ENCODE measurements at places on chromosomes 4 and X.
A peak's percentile ranks its signal among the peaks of the same experiment; 100 is the strongest.

DNA sequence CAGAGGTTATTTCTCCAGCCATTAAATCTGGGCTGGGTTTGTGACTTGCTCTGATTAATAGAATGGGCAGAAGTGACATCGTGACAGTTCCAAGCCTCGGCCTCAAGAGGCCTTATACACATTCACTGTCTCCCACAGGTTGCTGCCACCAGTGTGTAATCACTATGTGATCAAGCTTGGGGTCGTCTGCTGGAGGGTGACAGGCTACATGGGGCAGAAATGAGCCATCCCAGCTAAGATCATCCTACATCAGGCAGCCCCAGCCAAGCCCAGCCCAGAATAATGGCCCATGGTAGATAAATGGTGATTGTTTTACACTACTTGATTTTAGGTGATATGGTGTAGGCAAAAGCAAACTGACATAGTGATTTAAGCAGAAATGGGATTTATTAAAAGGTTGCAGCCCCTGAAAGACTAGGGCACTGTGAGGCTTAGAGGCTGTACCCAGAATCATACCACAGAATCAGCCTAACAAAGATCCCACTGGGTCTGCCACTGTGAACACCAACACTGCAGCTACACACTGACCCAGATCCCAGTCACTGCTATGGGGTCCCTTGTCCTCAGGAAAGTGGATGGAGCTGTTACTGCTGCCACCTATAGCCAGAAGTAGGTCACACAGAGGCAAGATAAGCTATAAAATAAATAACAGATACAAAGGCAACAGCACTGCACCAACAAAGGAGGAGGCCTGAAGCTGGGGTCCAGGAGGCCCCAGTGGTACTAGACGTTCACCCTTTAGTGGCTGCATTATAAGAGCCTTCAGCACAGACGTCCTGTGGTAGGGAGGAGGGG is 159.6 kb upstream of the RBPJ start:
- no peak for DNase-seq

DNA sequence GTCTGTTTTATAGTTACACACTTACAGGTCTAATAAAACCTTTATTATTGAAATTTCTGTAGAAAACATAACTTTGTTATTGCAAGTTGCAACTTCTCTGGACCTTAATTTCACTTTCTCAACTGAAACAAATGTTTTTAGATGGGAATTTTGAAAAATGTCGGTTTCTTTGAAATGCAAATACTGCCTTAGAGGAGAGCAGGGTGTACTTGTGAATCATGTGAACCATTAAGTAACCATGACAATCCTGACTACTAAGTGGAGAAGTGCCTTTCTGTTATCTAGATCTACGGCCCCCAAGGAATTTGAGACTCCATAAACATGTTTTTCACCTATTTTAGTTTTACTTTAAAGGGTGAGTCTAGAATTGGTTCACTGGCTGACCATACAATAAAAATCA is 8.5 kb upstream of the ARMCX2 start:
- no peak for DNase-seq

DNA sequence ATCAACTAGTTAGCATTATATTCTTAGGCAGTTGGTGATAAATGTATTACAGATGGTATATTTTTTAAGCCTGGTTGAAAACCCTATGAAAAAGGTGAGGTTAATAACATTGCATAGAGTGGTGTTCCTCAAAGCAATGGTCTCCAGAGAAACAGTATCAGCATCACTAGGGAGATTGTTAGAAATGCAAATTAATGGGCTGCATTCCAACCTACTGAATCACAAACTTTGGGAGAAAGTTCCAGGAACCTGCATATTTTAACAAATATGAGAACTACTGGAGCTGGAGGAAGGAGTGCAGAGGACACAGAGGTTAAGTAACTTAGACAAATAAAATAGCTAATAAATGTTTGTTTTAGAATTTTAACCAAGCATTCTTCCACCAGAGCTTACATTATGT is 166.9 kb upstream of the PCDH10 start:
- DNase-seq = peak; percentile 1

- DNase-seq = no peak
These were observed 40.5 kb upstream of the YTHDC1 start for GRCh38 chr4:68390205-68390935.

GRCh38 chr4:152900395-152900794 is 35.7 kb upstream of the FHDC1 start:
- no peak for DNase-seq

- DNase-seq = no peak
These were observed 172.6 kb downstream of the AMELX start for GRCh38 chrX:11465648-11466411.

DNA sequence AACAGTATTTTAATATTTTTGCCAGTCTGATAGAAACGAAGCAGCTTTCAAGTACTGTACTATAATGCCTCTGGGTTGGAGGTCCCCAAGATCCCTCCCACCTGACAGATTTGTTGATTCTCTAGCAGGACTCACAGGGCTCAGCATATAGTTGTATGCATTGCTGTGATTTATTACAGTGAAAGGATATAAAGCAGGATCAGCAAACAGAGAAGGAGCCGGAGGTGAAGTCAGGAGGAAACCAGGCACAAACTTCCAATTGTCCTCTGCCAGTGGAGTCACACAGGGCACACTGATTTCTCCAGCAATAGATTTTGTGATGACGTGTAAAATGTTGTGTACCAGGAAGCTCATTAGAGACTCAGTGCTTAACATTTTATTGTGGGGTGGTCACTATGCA is 19.0 kb downstream of the USP53 start:
- DNase-seq = no peak

DNA sequence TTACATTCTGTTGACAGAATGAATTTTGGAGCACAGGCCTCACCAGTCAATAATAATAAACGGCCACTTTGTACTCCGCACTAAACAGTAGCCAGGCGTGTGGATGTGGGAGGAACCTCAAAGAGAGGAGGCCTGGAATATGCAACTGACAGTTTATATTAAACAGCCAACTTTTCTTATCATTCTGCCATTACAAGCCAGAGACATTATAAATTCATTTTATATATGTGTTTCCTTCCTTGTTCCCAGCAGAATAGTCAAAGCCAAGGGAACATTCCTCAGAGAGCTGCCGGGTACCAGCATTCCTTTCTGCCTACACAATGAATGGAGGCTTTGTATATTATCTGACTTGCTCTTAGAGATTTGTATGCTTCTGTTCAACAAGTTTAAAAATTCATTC is 436.5 kb upstream of the FTHL17 start:
- no peak for DNase-seq

DNA sequence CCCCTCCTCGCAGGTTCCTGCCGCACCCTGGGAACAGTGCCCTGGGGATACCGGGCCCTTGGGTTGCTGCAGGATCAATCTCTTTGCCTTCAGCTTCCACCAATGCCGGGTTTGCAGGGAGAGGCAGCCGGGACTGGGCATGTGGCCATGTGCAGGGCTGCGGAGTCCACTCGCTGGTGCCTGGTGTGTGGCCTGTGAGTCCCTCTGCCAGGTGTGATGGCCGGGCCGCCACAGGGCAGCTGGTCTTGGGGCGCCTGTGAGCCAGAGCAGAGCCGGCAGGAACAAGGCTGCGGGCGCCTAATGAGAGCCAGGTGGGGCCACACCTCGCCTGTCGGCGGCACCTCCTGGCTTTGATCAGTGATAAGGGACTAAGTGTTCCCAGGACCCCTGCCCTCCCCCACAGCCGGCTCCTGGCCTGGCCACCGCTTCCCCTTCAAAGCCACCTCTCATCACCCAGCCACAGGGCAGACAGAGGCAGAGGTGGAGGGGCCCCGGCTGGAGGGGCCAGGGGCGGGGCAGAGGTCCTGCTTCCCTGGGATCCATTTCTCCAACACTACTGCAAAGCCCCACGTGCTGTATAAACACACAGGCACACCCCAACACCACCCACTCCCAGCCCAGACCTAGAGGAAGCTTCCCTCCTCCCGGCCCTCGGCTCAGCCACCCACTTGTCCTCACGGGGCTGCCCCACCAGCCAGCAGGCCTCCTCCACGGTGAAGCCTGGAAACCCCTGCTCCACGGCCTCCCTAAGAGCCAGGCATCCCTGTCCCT is 132.7 kb downstream of the CPZ start:
- DNase-seq = no peak

GRCh38 chrX:1023676-1024075 is 188.8 kb downstream of the CRLF2 start:
- DNase-seq = no peak

GRCh38 chr4:42626629-42627146 is 30.2 kb downstream of the ATP8A1 start:
- DNase-seq = peak; percentile 7

GRCh38 chrX:48515842-48516241 is 5.8 kb upstream of the EBP start:
- DNase-seq = no peak

DNA sequence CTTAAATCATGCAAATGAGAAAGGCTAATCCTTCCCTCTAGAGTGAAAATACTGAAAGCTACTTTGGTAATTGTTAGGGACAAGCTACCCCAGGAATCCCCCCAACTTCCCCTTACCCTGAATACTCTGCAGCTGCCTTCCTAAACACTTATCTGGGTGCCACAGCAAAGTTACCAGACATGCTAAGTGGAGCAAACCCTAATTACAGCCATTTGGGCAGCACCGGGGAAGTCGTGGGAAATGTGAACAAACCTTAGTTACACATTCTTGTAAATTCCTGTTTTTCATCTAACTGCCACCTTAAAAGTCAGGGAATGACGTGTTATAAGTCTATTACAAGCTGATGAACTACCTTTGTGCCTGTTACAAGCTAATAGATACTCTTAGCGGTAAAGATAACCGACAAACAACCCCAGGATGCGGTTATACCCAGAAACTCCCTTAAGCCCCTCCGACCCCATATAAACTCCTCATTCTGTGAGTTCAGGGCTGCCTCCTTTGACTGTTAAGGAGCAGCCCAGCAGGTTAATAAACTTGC is 66.0 kb upstream of the PLAC8 start:
- DNase-seq = no peak

DNA sequence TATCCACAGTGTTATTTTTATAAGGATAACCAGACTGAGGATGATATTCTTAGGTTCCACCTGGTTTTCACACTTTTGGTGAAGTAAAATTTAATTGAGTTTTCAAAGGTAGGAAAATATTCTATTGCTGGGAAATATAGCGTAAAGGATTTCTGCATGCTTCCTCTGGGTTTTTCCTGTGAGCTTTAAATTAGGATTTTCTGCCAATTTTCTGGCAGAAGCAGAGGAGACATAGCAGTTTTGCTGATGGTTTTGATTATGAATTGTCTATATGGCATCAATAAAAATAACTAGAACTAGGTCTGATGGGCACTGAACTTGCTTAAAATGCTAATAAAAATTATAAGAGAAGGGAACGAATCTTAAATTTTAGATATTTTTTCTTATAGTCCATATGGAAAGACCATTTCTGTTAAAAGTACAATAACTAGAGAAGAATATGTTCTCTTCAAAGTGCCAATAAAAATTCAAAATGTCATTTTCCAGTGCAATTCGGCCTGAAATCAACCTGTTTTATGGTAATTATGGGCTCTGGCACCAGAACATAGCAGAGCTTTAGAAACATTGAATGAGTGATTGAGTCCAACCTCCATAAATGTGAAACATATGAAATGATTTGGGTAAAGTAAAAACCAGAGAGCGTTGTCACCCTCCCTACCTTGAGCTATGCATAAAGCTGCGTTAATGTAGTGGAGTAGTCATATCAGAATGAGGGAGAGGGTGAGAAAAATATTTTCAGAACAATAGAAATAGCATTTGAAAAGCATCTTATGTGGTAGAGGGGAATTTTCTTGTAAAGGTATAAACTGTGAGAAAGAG is 279.7 kb downstream of the SPRY1 start:
- DNase-seq = no peak

DNA sequence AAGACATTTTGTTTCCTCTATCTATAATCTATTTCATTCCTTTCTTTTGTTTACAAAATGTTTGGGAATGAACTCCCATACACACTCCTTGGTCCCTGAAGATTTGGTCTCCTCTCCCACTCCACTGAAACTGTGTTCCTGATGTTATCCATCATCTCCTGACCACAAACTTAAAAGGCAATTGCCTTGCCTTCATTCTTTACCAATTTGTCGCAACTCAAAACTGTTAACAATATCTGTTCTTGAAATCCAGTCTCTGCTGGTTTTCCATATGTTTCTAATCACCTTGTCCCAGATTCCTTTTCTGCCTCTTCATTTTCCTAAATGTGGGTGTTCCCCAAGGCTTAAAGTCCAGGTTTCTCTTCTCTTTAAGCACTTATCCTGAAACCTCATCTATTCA is 262.2 kb upstream of the TTC29 start:
- DNase-seq = no peak

DNA sequence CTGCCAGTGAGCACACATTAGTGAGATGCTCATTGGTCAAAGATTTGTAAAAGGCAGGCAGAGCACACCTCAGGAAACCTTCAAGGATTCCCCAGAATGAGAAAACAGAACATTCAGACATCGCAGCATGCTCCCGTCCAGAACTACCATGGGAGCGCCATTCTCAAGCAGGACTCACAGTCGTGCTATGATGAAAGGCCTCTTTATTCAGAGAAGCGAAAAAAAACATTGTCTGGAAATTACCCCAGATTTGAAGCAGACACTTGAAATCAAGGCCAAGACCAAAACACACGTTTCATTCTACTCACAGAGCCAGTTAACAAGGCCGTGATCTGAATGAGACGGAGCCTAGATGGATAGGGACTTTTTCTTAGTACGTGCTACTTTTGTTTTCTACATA is 961.8 kb upstream of the TENM3 start:
- DNase-seq = no peak

DNA sequence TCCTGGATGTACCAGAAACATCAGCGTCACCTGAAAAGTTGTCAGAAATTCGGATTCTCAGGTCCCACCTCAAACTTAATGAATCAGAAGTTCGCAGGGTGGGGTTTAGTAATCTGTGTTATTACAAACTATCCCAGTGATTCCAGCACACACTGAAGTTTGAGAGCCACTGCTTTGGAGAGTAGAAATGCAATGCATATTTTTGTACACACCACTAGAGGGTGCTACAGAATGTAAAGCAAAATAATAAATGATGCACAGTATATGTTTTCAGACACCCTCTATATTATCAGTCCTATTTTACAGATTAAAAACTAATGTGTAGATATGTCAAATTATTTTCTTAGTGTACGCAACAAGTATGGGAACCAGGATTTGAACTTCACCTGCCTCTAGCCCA is 2.4 kb upstream of the MORF4L2 start:
- no peak for DNase-seq

DNA sequence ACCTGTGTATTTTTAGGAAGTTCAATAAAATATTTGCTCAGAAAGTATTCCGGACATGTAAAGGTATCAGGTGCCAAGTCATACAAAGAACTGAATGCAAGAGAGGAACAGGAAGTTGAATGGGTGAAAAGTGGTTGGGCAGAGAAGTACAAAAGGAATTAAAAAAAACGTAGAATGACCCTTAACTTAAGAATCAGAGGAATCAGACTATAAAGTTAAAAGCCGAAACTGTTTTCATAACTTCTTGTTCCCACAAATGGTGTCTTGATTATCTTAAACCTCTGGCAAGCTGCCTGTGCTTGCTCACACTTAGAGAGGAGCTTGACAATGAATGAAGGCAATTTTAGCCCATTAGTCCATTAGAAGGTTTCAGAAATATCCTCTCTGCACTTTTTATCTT is 81.6 kb upstream of the HHIP start:
- DNase-seq = no peak

All from epithelial cell of proximal tubule (primary cell).